Left hindlimb (tissue), 1 donor: ENCODE measurements at places on chromosomes 2 and 18.
A peak's percentile ranks its signal among the peaks of the same experiment; 100 is the strongest.

GRCh38 chr2:241894056-241894641, 24.6 kb downstream of the RTP5 start:
- no peak for DNase-seq

DNA sequence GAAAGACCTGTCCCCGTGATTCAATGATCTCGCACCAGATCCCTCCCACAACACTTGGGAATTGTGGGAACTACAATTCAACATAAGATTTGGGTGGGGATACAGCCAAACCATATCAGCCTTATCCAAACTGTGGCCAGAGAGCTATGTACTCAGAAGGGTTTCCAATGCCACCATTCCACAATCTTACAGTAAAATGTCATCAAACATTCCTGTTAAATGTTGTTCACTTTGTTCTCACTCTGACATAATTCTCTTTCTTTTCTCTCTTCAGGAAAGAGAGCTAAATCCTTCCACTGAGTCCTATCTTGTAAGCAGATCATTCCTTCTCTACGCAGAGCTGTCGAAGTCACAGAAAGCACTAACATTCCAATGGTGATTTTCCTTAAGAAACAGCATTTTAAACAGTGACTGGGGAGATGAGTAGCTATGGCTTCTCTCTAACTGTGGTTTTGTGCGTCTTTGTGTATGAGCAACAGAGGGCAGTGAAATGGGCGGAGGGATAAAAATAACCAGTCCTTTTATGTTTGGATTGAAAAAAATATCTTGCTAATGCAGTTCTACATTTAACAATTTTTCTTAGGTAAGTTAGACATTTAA, 684.7 kb downstream of the EPHA4 start:
- no peak for DNase-seq

GRCh38 chr2:124081154-124081716, 56.1 kb downstream of the CNTNAP5 start:
- no peak for DNase-seq

- DNase-seq: no peak
These were observed 131.1 kb downstream of the LTBP1 start for GRCh38 chr2:33077844-33078243.

DNA sequence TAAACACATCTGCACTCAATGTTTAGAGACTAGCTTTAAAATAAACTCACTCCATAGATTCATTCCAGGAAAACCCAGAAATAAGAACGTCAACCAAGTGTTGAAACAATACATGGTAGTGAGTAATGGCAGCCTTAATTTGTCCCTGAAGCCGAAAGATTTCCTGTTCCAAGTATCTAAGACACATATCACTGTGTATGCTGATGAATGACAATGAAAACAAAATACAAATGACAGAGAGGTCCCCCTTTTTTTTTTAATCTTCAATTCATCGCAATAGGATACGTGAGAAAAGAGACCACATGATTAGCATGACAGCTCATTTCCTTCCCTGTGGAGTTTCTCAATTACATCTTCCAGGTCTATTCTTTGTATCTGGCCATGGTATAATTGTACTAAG, 160.5 kb upstream of the STK17B start:
- no peak for DNase-seq

GRCh38 chr2:74502720-74503505, 3.5 kb upstream of the LBX2 start:
- DNase-seq: peak; percentile 76

DNA sequence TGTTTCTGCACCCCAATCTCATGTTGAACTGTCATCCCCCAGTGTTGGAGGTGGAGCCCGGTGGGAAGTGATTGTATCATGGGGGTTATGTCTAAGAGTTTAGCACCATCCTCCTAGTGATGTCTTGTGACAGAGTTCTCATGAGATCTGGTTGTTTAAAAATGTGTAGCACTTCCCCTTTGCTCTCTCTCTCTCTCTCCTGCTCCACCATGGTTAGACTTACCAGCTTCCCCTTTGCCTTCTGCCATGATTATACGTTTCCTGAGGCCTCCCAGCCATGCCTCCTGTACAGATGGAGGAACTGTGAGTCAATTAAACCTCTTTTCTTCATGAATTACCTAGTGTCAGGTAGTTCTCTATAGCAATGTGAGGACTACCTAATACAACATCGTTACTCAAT, 396.9 kb upstream of the LRATD1 start:
- no peak for DNase-seq

DNA sequence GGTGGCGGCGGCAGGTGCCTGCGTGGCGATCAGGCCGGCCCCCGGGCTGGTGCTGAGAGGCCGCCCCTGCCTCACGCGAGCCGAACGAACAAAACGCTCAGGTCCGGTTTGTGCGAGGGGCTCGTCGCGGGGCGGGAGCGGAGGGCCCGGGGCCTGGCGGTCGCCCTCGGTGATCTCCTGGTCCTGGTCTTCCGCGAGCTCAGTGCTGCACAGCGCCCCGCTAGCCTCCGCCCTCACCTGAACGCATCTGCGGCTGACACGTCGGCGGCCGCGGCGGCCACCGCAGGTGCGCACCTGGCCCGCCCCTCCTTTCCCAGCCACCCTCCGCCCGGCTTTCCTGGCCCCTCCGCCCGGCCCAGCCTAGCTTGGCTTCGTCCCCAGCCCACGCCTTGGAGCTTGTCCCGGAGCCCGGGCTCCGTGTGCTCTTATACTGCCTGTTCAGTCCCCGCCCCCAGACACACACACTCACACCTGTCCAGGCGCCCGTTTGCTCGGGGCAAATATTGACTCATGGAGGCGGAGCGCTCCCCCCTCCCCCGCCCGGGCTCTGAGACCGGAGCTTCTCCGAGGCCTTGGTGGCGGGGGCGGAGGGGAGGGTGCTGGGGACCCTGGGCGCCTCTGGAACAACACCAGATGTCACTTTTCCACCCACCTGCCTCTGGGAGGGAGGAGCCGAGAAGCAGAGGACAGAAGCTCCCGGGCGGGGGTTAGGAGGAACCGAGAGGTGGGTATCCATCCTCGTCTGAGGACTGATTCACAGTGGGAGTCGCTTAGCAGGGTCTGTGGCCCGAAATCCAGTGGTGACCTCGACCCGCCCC, 8.6 kb upstream of the CRYBA2 start:
- no peak for DNase-seq

- DNase-seq: no peak
These were observed 21.4 kb upstream of the CNOT11 start for GRCh38 chr2:101231240-101231639.

- DNase-seq: no peak
These were observed 117.6 kb downstream of the NEDD4L start for GRCh38 chr18:58161659-58162058.

GRCh38 chr2:22800412-22800811, 584.6 kb upstream of the KLHL29 start:
- no peak for DNase-seq

DNA sequence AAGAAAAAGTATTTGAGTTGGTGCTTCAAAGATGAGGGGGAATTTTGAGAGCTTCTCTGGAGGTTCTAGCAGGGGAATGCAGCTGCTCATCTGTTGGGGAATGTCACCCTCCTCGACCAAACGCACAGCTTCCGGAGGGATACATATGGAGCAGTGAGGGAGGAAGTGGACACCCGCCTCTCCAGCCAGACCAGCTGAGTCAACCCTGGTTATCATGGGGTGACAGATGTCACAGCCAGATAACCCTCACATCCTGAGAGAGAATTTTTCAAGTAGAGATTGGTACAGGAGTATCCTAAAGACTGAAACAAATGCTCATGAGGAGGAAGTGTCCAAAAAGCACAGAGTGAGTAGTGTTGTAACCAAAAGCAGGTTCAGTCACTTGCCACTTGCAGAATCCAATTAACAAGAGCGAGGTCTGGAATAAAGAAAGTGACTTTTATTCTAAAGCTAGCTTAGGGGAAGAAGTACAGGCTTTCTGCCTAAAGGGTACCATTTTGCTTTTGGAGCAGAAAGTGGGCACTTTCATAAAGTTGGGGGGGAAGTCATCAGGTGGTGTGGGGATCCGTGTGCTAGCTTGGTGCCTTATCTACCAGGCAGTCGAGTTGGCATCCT, 395.2 kb downstream of the RAD51AP2 start:
- no peak for DNase-seq

DNA sequence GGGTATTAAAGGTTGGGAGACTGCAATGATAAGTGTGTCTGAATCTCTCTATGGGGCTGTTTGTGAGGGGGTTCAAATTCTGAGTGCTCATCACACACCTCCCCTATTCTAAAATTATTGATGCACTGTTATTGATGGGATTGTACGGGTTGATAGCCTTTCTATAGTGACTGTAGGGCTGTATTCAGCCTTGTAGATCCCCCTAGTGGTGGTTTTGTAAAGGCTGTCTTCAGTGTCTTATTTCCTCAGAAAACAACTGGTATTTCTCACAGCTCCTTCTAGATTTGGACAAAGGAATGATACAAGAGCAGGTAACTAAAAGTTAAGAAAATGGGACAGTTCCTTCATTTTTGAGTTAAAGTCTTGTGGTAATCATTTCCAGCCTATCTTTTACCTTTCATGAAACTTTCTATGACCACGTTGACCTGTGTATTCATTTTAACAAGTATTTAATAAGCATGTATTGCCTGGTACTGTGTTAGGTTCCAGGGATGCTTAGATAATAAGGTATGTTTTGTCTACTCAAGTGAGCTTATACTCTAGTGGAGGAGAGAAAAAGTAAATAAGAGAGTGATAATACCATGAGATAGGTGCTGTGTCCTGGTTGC, 21.2 kb downstream of the SMAD4 start:
- DNase-seq: no peak

- no peak for DNase-seq
These were observed 524.7 kb upstream of the CRIM1 start for GRCh38 chr2:35830833-35831232.

- no peak for DNase-seq
These were observed 65.7 kb downstream of the MEP1B start for GRCh38 chr18:32255570-32255969.

DNA sequence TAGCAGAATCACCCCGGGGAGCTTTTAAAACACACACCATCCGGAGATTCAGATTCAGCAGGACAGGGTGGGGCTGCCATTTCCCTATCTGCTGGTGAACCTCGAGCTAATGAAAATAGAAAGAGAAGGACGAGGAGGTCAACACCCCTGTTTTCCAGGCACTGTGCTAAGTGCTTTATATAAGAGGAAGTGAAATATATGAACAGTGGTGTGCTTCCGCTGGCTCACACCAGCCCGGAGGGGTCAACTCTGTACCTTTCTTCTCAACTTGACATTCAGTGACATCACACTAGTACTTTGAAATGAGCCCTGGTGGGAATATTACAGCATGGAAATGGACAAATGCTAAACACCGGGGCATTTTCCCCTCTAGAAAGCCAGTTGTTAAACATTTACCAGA, 108.3 kb upstream of the LTBP1 start:
- DNase-seq: no peak

GRCh38 chr2:59236723-59237122, 995.6 kb upstream of the FANCL start:
- no peak for DNase-seq

DNA sequence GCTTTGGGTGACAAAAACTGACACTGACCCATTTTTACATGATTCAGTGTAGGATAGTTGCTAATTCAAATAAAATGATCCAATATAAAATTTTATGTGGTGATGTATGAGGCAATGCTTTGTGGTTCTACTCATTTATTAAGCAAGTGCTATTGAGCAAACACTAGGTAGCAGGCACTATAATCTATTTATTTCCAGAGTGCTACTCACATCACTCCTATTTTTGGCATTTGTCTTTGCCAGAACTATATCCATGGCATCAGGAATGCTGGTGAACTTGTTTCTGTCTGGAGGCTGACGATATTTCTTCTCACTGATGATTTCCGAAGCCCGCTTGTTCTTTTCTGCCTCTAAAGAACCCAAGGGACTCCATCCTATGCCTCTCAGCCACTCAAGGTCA, 84.3 kb downstream of the NEB start:
- DNase-seq: no peak

DNA sequence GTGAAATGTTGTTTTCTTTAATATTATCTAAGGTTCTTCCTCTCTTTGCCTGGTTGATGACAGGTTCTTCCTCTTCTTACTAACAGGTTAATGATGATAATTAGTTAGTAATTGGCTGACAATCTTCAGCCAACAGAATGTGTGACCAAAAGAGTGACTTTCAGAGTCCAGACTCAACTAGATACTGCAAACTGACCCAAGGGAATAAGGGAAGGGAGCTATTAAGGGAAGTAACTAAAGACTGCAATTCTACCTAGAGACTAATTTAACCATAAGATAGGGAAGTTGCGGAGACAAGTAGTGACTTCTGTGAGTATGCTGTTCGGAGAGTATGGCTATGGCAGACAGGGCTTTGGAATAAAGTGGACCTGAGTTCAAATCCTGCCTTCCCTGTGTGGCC, 127.3 kb upstream of the TACR1 start:
- no peak for DNase-seq

GRCh38 chr2:40098786-40099470, 319.9 kb upstream of the THUMPD2 start:
- no peak for DNase-seq

DNA sequence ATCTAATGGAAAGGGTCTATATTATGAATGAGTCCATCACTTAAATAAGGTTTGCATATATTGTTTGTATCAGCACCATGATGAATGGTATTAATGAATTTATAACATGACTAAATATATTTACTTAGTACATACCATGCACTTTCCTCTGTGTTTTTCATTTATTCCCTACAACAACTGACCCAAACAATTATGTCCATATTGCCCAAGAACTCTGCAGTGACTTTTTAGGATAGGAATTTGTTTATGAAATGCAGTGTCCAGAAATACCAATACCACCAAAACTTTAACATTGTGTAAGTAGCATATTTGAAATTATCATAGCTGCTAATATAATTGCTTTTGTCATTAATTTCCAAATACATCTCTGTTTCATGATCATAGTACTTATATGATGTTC, 119.7 kb downstream of the WDR7 start:
- DNase-seq: no peak

DNA sequence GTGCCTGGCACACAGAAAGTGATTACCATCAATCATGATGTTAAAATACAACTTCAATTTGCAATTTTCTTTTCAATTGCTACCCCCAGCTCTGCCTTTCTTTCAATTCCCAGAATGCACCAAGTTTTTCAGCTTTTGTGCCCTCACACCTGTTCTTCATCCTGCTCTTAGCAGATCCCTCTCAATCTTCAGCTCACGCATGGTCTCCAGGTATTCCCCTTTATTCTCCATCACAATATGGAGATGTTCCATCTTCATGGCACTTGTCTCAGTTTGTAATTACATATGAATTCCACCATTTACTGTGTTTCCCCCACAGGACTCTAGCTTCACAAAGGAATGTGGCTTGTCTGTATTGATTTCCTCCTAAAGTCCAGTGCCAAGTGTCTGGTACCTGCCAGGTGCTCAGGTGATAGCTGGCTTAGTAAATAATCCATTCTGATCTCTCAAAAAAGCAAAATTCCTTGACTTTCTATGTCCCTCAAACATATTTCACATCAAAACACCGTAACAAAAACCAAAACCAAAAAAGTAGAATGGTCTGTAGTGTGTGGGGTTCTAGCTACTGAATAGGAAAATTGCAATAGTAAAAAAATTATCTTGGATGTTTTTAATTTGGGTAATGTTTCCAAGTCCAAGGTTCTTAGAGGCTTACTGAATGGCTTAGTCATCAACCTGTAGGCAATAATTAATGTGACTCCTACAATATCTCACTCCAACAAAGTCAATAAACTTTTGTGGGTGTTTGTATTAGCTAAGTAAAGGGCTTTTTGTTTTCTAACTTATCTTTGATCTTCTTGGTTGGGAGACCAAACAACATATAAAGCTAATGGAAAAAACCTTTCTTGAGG, 2.9 kb upstream of the INSIG2 start:
- DNase-seq: no peak

GRCh38 chr2:161005170-161005569, 155.1 kb upstream of the TANK start:
- DNase-seq: no peak

GRCh38 chr2:132909427-132909826, 239.4 kb upstream of the LYPD1 start:
- no peak for DNase-seq

GRCh38 chr2:233857511-233858141, 3.3 kb upstream of the HJURP start:
- DNase-seq: no peak
